ENCODE measurements at places on chromosomes 6 and 20.

DNA sequence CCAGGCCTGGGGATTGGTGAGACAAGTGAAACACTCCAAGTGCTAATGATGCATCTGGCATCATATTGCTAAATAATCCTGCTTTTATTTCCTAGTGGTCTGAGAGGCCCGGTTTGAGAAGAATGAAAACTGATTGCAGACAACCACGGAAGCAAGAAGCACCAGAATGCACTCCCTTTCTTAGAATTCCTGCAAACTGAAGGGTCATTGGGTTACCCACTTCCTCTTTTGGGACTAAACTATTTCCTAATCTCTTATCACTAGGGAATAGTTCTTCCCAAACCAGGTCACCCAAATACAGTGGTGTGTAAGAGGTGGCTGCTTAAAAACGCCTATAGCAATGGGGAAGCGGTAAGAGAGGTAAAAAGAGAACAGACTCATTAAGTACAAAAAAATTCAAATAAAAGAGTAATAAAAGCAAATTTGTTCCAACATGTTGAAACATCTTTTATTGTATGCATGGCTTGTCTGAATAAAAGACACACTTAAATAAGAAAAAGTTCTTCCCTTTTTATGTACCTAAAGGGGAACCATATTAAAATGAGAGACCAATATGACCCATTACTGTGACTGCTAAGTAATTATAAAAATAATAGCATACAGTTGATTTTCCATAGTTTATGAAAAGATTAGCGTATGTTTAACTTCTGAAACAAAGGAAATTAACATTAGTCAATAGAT, 125.8 kb downstream of the MYB start:
- DNase-seq, result no peak

DNA sequence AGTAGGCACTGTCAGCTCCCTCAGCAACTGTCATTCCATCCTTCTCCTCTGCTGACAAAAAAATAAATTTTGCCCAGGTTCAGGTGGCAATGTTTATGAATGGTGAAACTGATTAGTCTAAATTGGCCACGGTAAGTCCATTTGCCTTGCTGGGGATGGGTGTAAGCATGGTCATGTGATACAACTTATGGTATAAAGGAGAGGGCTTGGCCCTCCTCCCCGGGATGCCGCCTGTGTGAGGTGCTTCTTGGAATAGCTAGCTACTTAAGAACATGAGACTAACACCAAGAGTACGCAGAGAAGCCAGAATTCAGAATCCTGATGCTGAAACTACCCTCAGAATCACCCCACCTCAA, 94.4 kb upstream of the MAP7 start:
- DNase-seq, result no peak

- DNase-seq, result no peak
These were observed 186.0 kb upstream of the POU3F2 start for GRCh38 chr6:98648211-98648914.

GRCh38 chr6:137095651-137096238, 51.0 kb upstream of the IL20RA start:
- DNase-seq, result no peak

DNA sequence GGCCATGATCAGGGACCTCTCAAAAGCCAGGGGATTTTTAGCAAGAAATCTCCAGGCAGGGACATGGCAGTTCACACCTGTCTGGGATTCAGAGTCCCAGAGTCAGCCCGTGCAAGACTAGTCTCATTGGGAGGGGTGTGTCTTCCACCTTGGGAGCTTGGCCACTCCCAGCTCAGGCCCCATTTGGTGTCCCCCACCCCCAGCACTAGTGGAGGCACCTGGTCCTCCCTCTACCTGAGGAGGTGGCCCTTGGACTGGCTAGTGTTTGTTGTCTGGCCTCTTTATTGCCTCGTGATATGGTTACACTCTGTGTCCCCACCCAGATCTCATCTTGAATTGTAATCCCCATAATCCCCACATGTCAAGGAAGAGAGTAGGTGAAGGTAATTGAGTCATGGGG, 140.8 kb upstream of the PHACTR3 start:
- no peak for DNase-seq

- no peak for DNase-seq
These were observed 3.9 kb downstream of the SYNJ2 start for GRCh38 chr6:157985378-157986155.

GRCh38 chr6:152170702-152171667, 363.5 kb downstream of the ESR1 start:
- DNase-seq, result peak; percentile 93

GRCh38 chr6:166498228-166498627, 88.2 kb downstream of the RAMACL start:
- no peak for DNase-seq

DNA sequence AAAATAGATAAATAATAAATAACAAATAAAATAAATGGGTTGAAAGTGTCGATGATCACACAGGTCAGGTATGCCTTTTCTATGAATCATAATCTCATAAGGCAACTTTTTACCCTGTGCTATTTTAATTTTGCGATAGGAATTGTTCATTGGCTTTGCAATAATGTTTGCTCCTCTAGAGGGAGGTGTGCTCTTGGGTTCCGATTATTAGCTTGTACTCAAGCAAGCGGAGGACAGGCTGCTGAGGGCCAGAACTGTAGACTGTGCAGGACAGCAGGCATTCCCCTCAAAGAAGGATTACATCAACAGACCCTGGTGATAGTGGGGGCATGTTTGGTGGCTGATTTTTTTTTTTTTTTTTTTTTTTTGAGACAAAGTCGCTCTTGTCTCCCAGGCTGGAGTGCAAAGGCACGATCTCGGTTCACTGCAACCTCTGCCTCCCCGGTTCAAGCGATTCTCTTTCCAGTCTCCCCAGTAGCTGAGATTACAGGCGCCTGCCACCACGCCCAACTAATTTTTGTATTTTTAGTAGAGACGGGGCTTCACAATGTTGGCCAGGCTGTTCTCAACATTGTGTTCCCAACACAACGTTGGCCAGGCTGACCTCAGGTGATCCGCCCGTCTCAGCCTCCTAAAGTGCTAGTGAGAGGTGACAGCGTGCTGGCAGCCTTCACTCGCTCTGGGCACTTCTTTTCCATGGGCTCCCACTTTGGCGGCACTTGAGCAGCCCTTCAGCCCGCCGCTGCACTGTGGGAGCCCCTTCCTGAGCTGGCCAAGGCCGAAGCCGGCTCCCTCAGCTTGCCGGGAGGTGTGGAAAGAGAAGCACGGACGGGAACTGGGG, 35.6 kb downstream of the RIOK1 start:
- no peak for DNase-seq

DNA sequence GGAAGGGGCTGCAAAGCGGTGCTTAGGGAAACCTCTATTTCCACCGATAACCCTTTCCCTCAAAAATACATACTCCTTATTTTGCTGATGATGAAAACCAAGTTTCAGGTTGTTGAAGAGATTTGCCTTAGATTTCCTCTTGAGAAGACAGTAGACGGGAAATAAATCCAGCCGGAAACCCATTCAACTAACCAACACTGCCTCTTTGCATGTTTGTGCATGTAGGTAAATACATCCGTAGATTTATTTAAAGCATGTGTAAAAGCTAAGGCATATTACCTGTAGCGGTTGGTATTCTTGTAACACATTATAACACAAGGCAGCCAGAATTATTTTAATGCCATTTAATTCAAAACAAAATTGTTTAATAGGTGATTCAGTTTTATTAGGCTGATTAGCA, 136.3 kb upstream of the SLC22A23 start:
- no peak for DNase-seq

- no peak for DNase-seq
These were observed 7.3 kb downstream of the SIM1 start for GRCh38 chr6:100457311-100457990.

DNA sequence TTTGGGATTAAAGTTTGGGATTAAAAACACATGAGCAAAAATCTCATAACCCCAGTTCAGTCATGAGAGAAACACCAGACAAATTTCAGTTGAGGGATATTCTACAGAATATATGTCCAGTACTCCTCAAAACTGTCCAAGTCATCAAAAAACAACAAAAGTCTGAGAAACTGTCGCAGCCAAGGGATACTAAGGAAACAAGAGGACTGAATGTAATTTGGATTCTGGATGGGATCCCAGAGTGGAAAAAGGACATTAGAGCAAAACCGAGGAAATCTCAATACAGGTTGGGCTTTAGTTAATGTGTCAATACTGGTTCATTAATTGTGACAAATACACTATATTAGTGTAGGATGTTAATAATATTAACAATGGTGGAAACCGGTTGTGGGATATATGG, 219.3 kb downstream of the BCKDHB start:
- DNase-seq, result no peak

- no peak for DNase-seq
These were observed 138.0 kb downstream of the GJA1 start for GRCh38 chr6:121573481-121573880.

- DNase-seq, result no peak
These were observed 19.3 kb upstream of the SLC17A4 start for GRCh38 chr6:25735261-25735660.

DNA sequence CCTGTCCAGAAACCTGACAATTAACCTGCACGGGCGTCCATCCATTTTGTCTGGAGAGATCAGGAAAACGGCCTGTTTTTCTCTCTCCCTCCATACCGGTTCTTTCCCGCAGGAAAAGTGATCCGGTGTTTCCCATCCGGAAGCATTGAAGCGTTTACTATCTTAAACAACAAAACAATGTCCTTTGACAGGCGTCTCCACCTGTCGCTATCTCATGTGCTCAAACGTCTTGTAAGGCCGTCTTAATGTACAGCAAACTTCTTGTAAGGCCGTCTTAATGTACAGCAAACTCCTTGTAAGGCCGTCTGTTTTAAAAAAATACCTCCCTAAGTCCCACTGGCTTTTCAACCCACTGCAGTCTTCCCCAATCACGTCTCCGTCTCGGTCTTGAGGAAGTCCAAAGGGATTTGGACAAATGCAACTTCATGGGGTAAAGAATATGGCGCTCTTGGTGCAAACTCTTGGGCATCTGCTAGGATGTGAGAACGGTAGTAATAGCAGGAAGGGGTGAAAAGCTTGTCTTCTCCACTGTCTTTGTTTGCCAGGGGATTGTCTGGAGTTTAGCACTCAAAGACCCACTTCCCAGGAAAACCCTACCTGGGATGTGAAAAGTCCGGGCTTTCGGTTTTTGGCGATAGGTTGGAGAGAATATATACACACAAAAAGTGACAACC, 29.9 kb upstream of the TRIM27 start:
- DNase-seq, result peak; percentile 13

DNA sequence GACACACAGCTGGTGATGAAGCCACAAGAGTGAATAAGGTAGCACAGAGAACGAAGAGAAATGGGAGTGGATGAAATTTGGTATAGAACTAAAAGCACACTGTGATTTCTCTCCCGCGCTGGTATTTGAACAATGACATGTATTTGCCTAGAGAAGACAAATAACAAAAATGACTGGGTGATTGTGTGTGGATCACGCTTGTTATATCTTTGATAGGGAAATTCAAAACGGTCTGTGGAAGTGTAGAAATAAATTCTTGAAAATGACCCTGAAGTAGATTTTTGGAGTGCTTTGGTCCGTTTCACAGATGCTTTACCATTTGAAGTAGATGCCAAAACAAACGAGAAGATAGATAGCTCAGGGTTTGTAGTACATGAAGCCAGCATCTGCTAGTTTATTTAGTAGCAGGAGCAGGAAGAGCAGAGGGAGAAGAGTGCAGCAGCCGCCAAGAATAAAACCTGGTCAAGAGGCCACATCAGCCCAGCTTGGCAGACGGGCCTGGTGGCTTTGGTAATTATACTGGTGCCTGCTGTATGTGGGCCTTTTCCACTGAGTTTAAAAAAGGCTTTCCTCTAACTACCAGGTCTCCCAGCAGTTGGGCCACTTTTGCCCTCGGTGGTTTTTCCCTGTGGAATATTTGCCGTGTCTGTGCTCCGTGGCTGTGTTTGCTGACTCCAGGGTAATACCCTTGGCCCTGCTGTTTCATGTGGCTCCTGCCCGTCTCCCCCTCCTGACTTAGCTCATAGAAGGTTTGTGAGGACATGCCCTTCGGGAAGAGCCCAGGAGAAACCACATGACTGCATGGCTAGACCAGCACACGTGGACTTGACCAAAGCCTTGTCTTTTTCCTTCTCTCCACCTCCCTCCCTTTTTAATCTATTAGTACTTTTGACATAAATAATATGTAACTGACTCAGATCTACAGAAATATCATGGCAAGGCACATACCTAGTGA, 294.0 kb downstream of the SOX4 start:
- no peak for DNase-seq

DNA sequence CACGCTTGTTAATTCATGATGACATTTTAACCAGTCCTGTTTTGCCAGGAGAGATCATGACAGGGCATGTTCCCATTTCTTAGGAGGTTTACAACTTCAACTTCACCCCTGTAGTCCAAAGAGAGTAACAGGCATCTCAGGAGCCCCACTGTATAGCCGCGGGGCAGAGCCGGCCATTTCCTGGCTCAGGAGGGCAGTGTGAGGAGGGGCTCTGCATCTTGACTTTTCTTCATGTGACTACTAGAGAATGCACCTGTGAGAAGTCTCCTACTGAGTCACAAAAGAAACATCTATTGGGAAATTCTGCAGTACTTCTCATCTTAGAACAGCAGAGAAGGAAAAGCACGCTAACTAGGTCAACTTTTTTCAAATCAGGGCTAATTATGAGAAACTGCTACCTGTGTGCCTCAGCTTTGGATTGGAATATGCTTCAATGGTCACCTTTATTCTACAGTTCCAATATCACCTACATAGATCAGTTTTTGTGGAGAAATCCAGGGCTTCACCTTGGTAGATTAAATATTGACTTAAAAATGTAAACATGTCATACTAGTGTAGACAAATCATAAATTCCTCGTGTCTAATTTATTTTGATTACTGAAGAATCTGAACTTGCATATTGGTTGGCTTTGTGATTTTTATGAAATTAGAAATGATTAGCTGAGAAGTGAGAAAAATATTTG, 28.6 kb upstream of the SIM1 start:
- DNase-seq, result no peak

GRCh38 chr6:44659726-44660125, 272.2 kb downstream of the CDC5L start:
- DNase-seq, result no peak

GRCh38 chr6:11971154-11971553, 41.0 kb upstream of the HIVEP1 start:
- DNase-seq, result no peak

DNA sequence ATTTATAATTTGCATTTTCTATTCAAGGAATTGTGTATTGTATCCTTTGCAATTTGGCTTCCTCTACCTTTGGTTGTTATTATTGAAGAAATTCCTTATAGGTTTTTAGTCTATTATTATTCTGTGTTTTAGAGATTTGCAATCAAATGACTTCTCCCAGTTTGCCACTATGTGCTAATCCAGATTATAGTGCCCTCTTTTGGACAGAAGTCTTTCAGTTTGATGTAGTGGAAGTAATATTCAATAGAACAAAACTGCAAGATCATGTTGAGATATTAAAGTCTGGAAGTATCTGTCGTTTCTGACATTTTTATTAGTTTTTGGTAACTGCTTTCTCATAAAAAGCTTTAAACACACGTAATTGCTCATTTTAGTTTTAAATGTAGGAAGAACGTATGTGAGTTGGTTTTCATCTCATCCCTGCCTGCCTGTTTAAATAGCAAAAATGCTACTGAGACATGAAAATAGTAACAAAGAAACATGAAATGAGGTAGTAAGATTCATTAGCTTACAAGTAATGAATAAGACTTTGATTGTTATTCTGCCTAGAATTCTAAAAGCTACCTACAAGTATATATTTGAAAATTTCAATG, 72.8 kb downstream of the RTN4IP1 start:
- DNase-seq, result no peak

Measured in activated CD4-positive, alpha-beta T cell treated with anti-CD3 and anti-CD28 coated beads, Interleukin-2, Interleukin-6, amounts not matched to agents 100 ng/mL and 50 ng/mL, durations not matched to agents 16 hours and 8 hours (primary cell).